Activated CD4-positive, alpha-beta T cell treated with anti-CD3 and anti-CD28 coated beads, Interleukin-2, amount 50 U/mL, for 4 hours (primary cell): ENCODE measurements at places on chromosomes 5 and 9.

- no peak for DNase-seq
These were observed 547.2 kb downstream of the MAT2B start for GRCh38 chr5:164052536-164053093.

GRCh38 chr5:11046160-11046559 is 285.1 kb upstream of the DAP start:
- DNase-seq, result no peak

- DNase-seq, result no peak
These were observed 40.9 kb downstream of the CACNA1B start for GRCh38 chr9:137918331-137919094.

DNA sequence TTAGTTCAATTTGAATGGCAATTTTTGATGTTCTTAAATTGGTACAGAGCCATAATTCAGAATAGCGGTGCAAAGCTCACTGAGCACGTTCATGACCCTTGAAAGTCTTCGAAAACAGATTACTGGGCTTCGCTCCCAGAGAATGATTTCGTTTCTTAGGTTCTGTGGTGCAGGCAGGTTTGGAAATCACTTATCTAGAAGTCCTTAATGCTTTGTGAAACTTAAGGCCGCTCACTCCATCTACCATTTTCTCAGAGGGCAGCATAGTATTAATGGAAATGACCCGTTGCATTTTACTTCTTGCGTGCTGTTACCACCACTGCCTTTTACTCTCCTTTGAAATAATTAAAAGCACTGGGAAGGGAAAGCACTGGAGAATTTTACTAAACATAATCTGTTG is 2.9 kb upstream of the MAT2B start:
- DNase-seq, result no peak

DNA sequence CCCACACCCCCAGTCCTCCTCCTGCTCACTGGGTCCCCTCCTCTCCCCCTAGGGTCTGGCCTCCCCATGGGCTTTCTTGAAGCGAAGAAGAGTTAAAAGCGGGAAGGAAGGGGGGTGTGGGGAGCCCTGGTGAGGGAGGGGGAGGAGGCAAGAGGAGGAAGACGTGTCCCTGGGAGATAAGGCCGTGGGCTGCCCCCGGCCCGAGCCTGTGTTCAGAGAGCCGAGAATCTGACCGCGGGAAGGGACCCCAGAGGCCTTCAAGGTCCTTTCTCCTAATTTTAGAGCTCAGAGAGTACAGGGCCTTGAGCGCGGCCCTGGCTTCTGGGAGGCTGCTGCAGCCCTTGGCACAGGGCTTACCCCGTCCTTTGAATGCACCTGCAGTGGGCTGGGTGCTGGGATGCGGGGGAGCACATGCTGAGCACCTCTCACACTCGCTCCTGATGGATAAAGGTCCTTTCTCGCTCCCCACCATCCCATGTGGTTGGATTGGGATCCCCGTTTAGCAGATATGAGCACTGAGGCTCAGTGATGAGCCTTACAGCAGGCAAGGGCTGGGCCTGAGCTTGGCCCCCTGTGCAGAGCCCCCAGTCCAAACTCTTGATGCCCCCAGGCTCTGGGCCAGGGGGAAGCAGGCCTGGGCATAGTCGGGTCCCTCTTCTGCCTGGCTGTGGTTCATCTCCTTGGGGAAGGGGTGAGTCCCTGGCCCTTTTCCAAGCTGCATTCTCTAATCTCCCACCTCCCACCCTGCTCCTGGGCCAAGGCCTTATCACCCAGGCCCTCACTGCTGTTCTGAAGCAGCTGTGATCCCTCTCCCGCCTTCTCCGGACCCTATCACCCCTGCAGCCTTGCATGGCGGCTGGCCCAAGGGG is 5.9 kb downstream of the GFI1B start:
- no peak for DNase-seq

- no peak for DNase-seq
These were observed 407.2 kb upstream of the SGCD start for GRCh38 chr5:155919725-155920124.

GRCh38 chr5:147921136-147921535 is 14.8 kb upstream of the C5orf46 start:
- DNase-seq, result no peak

DNA sequence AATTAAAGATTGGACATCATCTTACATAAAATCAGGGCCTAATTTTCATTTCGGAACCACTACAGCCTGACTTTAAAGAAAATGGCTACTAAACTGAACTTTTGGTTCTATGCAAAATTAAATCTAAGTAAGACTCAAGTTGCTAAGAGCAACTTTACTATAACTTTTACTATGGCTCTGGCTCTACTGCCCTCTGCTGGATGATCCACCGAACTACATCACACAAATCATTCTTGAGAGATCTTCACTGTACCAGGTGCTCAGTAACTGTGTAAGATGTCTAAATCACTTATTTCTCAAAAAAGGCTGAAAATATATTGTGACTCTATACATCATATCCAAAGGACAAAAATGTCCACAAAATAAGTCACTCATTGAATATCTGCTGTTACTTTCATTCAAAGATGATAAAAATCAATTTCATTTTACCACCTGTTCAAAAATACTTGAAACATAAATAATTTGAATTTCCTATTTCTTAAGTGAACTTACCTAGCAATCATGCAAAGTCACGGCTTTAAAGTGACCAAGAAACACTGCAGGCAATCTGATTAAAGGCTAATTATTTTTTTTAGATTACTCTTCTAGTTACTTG is 13.5 kb downstream of the MOCS2 start:
- DNase-seq, result peak; percentile 69

DNA sequence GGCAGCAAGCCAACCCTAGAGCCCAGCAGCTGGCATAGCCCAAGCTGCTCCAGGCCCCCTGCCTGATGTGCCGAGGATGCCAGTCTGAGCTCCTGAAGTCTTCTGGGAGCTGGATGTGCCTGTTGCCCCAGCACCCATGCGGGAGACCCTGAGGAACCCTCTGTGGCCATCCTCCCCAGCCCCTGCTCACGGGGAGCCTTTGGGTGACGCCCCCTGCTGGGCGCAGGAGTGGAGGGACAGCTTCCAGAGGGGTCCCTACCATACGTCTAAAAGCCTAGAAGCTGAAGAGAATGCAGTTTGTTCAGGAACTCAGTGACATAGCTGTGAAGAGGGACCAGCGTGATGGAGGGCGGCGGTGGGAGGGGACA is 33.1 kb upstream of the MVB12B start:
- DNase-seq, result no peak

- no peak for DNase-seq
These were observed 861 bp downstream of the MTX3 start for GRCh38 chr5:79990205-79990597.

DNA sequence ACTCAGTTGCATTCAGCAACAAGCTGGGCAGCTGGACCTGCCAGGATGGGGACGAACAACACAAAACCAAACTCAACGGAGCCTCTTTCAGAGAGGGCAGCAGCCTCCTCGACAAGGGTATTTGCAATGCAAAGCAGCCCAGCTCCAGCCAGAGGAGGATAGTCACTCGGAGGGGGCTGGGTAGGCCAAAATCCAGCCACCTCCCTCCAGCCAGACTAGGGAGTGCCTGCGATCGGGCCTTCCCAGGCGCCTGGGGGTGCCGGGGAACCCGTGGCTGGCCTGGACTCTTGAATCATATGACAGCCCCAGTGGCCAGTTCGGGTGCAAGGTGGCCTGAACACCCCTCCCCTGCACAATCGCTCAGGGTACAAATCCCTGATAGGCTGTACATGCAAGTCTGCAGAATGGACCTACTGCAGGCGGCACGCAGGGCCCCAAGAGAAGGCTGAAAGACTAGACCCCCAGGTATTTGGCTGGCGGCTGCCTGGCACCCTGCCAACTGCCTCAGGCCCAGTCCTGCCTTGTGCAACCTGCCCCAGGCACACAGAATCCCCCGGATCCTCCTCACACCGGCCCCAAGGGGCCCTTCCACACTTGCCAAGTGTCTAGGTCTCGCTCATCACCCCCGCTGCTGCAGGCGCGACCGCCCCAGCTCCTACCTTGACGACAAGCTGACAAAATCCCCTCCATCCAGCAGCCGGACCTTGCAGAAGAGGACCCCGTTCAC is 1.3 kb downstream of the EEIG1 start:
- DNase-seq, result no peak

- DNase-seq, result no peak
These were observed at the start of gene SGCD for GRCh38 chr5:156326718-156327259. TSS of gene SGCD (plus strand) at chr5:156327164.
